ENCODE measurements at places on chromosomes 7 and 10. TPM values are rescaled to one million over a fixed set of nuclear protein-coding genes. Genes with fewer than 3 reads are reported as not detected.

Gene CYP26C1
- total RNA-seq = 0.09 TPM

Gene LIPK
- not detected for total RNA-seq

DNA sequence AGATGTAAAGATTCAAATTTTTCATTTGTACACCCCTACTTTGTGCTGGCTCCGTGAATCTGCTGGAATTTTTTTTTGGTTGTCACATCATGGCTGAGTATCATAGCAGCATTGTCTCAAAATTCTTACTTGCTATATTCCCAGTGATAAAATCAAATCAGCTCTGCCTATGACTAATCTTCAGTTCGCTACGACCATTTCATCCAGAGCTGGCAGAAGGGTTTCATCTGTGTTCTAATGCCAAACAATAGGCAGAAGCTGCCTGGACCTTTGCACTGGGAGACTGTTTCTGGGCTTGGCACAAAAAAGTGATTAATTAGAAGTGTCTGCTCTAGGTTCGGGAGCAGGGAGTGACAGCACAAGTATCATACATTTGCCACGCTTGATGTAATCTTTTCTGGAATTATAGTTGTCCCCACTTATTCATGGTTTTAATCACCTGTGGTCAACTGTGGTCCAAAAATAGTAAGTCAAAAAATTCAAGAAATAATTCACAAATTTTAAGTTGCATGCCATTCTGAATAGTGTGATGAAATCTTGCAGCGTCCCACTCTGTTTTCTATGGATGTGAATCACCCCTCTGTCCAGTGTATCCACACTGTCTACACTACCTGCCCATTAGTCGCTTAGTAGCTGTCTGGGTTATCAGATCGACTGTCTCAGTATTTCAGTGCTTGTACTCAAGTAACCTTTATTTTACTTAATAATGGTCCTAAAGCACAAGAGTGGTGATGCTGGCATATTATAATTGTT, 120.5 kb upstream of the IMMP2L start:
- no peaks in the 10 kb centered on the region for H3K4me1 ChIP-seq
- H3K27me3 ChIP-seq = no peaks in the 10 kb centered on the region
- H3K4me3 ChIP-seq = no peak overlapping the region
- DNase-seq = no peak

Gene LRMDA
- 7.9 TPM for total RNA-seq

- no peaks in the 10 kb centered on the region for H3K4me1 ChIP-seq
- H3K27ac ChIP-seq = no peak overlapping the region
- no peaks in the 10 kb centered on the region for H3K36me3 ChIP-seq
- no peak for DNase-seq
Observed at GRCh38 chr7:34949361-34949760, 87.9 kb downstream of the DPY19L1 start.

DNA sequence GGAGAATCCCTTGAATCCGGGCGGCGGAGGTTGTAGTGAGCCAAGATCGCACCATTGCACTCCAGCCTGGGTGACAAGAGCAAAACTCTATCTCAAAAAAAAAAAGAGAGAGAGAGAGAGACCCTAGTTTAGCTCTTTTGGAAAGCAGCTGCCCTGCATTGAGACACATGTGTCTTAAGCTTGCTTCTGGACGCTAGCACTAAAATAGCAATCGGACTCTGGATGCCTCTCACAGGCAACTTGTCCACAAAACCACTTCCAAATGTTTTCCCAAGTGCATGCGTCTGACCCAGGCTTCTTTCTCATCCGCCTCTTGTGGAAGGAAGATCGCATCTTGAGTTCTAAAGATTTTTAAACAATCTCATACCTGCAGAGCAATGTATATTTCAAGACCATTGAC, 182.7 kb downstream of the CUX1 start:
- H3K4me1 ChIP-seq = no peaks in the 10 kb centered on the region
- H3K27ac ChIP-seq = no peak overlapping the region
- DNase-seq = no peak
- no peak overlapping the region for H3K4me3 ChIP-seq

- no peak overlapping the region for H3K4me3 ChIP-seq
- H3K27ac ChIP-seq = no peak overlapping the region
- no peaks in the 10 kb centered on the region for H3K27me3 ChIP-seq
- no peak for DNase-seq
- H3K4me1 ChIP-seq = no peaks in the 10 kb centered on the region
- H3K36me3 ChIP-seq = no peaks in the 10 kb centered on the region
Observed at GRCh38 chr7:24349339-24349738, 65.3 kb downstream of the NPY start.

DNA sequence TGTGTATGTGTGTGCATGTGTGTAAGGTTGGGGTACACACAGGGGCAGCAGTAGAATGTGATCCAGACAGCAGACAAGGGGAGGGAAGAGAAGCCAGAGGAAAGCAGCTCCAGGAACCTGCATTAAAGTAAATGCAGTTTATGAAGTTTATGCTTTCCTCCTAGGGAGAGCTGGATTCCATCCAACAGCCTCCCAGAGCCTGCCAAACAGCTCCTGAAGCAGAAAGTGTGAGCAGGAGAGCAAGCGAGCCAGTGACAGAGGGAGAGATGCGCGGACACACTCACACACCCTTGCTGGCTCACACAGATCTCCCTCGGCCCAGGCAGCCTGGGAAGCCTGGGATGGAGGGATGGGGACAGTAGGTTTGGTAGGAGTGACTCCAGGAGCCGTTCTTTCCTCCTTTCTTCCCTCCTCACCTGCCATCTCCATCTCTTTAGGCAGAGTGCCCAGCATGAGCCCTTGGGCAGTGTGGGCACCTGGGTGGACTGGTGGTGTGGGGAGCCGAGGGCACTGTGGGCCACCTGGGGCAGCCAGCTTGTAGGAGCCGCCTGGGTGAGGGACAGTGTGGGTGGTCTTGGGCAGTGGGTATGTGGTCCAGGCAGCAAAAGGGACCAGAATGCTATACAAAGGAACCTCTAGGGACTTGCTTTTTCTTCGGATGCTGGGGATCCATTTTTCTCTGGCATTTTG, 46.1 kb downstream of the PAX2 start:
- no peak overlapping the region for H3K4me3 ChIP-seq
- no peak for DNase-seq
- no peaks in the 10 kb centered on the region for H3K36me3 ChIP-seq
- no peaks in the 10 kb centered on the region for H3K27me3 ChIP-seq

DNA sequence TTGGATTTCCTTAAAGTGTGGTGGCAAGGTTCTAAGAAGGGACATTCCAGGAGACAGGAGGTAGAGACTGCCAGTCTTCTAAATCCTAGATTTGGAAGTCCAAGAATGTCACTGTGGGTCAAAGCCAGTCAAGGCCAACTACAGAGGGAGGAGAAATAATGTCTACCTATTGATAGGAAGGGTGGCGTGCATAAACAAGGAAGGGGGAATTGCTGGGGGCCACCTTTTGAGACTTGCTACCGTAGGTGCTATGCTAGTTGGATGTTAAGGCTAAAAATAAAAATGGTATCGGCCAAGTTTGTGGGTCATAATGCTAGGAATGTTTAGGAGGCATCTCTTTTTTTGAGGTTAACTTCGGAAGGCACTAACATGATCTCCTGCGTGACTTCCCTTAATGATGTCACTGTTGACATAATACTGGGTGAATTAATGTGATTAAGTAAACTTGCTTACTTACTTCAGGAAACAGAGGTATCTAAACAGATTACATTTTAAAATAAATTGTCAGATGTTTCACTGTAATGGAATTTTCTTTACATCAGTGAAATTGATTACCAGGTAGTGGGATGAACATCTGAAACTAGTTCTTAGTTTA, 4.8 kb downstream of the BTRC start:
- no peak overlapping the region for H3K4me3 ChIP-seq
- no peak for DNase-seq
- no peaks in the 10 kb centered on the region for H3K27me3 ChIP-seq
- no peak overlapping the region for H3K27ac ChIP-seq

DNA sequence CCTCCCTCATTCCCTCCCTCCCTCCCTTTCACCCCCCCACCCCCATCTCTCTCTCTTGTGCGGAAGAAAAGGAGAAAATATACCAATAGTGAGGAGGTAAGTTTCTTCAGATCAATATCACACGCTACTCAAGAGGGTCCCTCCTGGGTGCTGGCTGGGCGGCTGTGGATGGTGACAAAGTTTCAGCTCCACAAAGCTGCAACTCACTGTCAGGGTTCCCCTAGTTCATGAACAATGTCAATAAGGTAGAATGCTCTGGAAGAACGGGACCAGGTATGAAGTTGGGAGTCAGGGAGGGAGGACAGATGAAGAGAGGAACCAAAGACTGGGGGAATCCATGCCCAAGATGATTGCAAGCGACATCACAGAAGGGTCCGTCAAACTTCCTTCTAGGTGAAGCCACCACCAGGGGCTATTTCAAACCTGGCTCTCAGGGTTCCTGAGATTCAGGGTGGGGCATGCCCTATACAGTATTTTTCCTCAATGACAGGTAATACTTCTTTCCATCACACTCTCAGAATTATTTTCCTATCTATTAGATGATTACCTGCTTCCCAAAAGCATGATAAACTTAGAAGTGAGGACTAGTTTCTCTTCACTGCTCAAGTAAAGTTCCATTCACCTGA, 1.4 kb upstream of the PDE1C start:
- H3K27me3 ChIP-seq = peaks cover 9% of the 10 kb centered on the region
- no peaks in the 10 kb centered on the region for H3K36me3 ChIP-seq
- no peak overlapping the region for H3K4me3 ChIP-seq
- no peaks in the 10 kb centered on the region for H3K4me1 ChIP-seq
- no peak for DNase-seq

Gene BTBD16
- 0.42 TPM for total RNA-seq

Gene HABP2
- total RNA-seq = 247 TPM

Gene IDI2
- total RNA-seq = not detected

GRCh38 chr7:132778761-132779160, 202.5 kb upstream of the PLXNA4 start:
- H3K27me3 ChIP-seq = no peaks in the 10 kb centered on the region
- DNase-seq = no peak
- no peaks in the 10 kb centered on the region for H3K36me3 ChIP-seq
- no peak overlapping the region for H3K27ac ChIP-seq
- no peaks in the 10 kb centered on the region for H3K4me1 ChIP-seq
- no peak overlapping the region for H3K4me3 ChIP-seq

Gene CDC14C
- not detected for total RNA-seq

GRCh38 chr7:148521271-148521670, 69.3 kb upstream of the C7orf33 start:
- no peaks in the 10 kb centered on the region for H3K4me1 ChIP-seq
- no peak overlapping the region for H3K4me3 ChIP-seq
- no peaks in the 10 kb centered on the region for H3K36me3 ChIP-seq
- H3K27ac ChIP-seq = no peak overlapping the region
- DNase-seq = no peak
- H3K27me3 ChIP-seq = no peaks in the 10 kb centered on the region

- no peaks in the 10 kb centered on the region for H3K36me3 ChIP-seq
- no peak for DNase-seq
- no peaks in the 10 kb centered on the region for H3K27me3 ChIP-seq
- H3K4me1 ChIP-seq = peaks cover 11% of the 10 kb centered on the region
- H3K27ac ChIP-seq = no peak overlapping the region
- H3K4me3 ChIP-seq = no peak overlapping the region
Observed at GRCh38 chr10:12400266-12400931, 51.1 kb downstream of the CAMK1D start.

DNA sequence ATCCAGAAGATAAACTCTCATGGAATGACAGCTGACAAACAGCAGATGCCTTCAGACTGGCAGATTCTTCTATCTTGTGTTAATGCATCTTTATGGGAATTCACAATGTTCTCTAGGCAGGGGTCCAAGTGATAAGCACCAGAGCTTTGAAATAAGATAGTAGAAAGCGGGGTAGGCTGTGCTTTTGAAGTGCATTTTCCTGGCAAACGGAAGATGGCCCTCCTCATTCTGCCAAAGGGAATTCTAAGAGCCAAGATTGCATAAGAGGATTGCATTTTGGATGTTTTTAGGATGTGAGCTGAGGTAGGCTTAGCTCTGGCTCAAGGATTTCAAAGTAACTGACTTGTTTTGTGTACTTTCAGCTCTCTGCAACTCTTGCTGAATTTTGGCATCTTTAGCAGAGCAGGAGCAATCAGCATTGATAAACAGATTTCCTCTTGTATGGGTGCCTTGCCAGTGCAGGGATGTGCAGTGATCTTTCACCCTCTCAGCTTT, 298.5 kb upstream of the KLF6 start:
- H3K36me3 ChIP-seq = no peaks in the 10 kb centered on the region
- no peaks in the 10 kb centered on the region for H3K4me1 ChIP-seq
- H3K27ac ChIP-seq = peak overlapping the region; percentile 38
- H3K4me3 ChIP-seq = no peak overlapping the region
- DNase-seq = no peak
- H3K27me3 ChIP-seq = no peaks in the 10 kb centered on the region

Gene FEZF1
- not detected for total RNA-seq

- no peak overlapping the region for H3K4me3 ChIP-seq
- H3K4me1 ChIP-seq = no peaks in the 10 kb centered on the region
Observed at GRCh38 chr10:86486856-86487255, 34.7 kb downstream of the WAPL start.

DNA sequence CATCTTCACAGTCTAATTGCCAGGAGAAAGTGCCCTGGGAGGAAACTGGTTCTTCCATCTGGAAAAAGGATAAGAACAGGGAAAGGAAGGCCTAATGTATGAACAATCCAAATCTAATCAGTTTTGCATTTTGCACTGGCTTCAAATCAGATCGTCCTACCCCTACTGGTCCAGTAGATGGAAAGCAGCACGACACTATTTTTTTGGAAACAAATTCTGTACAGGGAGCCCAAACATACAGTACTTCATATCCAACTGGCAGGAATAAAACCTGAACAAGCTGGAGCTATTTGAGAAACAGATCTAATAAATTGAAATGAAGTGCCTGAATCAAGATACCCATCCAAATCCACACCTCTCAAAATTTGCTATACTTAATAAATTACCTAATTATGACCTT, 36.5 kb downstream of the ETV1 start:
- H3K27me3 ChIP-seq = no peaks in the 10 kb centered on the region
- no peak overlapping the region for H3K27ac ChIP-seq
- no peaks in the 10 kb centered on the region for H3K36me3 ChIP-seq
- H3K4me1 ChIP-seq = no peaks in the 10 kb centered on the region

GRCh38 chr10:102016416-102016815, 39.6 kb downstream of the ARMH3 start:
- H3K36me3 ChIP-seq = peaks cover 29% of the 10 kb centered on the region
- no peaks in the 10 kb centered on the region for H3K4me1 ChIP-seq
- no peaks in the 10 kb centered on the region for H3K27me3 ChIP-seq
- no peak overlapping the region for H3K4me3 ChIP-seq
- DNase-seq = no peak

DNA sequence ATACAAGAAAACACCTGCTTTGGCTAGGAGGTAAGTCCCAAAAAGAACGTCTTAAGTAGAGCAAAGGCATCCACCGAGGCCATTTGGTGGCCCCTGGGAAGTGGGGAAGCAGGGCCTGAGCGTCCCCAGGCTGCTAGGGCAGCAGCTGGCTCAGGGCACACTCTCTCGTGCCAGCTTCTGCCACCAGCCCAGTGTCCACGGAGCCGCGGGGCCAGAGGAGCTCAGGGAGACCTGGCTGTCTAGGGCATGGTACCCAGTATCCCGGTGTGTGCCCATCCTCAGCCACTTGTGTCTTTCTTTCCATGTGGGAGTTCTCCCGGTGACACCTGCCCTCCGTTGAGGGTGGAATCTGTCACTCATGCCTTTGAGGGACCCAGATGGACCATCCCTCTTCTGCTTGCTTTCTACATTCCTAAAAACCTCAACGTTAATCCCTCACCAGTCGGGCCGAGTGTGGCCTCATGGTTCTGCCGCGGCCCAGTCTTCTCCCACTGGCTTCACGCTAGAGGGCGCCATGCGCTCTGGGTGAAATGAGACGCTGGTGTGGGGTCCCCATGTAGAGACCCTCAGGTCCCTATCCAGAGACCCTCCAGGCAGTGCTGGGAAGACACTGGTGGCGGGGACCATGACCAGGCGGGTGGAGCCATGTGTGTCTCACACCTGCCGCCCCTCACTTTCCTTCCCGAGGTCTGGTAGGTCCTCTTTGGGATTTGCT, 9.5 kb upstream of the AP5Z1 start:
- no peak overlapping the region for H3K4me3 ChIP-seq
- no peak overlapping the region for H3K27ac ChIP-seq

All from liver (tissue), 10 donors.